ENCODE measurements at places on chromosomes 6 and 20.
A peak's percentile ranks its signal among the peaks of the same experiment; 100 is the strongest.

DNA sequence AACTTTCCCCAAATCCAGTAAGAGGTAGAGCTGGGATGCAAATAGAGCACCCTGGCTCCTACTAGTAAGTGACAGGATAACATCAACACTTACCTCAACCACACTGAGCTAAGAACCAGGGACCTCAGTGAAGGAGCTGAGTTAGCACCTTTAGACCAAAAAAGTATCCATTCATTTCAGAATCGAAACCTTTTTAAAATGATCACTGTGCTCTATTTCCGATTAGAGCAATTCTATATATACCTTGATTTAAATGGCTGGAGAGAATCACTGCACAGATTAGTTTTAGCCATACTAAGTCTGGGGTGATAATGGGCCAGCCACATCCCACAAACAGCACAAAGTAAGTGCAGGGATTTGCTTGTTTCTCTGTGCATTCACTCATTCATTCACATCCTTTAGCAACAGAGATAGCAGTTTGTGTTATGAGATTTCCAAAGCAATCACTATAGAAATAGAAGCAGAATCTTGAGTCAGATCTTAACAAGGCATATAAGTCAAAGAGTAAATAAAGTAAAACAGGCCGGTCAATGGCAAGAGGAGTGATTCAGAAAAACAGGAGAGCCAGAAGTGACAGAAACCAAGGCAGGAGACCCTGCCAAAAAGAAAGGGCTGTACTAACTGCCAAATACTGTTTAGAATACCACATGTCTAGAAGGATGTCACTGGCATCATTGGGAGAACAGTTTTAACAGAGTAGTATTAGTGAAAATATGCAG is 136.3 kb downstream of the KIF13A start:
- peaks cover 26% of the 10 kb centered on the region for H3K4me1 ChIP-seq
- no peaks in the 10 kb centered on the region for H3K27me3 ChIP-seq
- H3K36me3 ChIP-seq: no peaks in the 10 kb centered on the region
- peak overlapping the region; percentile 17 for H3K27ac ChIP-seq
- DNase-seq: no peak
- H3K4me3 ChIP-seq: no peak overlapping the region

DNA sequence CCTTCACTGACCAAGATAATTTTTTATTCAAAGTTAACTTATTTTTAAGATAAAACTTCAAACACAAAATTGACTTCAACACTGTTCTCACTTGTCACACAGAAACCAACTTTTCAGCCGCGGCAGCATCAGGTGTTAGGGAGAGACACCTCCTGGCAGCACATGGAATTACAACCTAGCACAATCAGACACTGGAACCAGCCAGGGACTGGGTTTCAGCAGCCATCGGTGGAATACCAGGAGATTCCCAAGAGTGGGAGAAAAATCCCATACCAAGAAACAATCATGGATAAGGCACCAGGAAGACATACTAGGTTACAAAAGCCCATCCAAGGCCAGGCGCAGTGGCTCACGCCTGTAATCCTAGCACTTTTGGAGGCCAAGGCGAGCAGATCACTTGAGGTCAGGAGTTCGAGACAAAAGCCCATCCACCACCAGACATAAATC is 70.0 kb downstream of the SNX5 start:
- no peaks in the 10 kb centered on the region for H3K27me3 ChIP-seq
- peaks cover 34% of the 10 kb centered on the region for H3K4me1 ChIP-seq
- H3K4me3 ChIP-seq: no peak overlapping the region
- no peaks in the 10 kb centered on the region for H3K36me3 ChIP-seq
- DNase-seq: no peak
- no peak overlapping the region for H3K27ac ChIP-seq

DNA sequence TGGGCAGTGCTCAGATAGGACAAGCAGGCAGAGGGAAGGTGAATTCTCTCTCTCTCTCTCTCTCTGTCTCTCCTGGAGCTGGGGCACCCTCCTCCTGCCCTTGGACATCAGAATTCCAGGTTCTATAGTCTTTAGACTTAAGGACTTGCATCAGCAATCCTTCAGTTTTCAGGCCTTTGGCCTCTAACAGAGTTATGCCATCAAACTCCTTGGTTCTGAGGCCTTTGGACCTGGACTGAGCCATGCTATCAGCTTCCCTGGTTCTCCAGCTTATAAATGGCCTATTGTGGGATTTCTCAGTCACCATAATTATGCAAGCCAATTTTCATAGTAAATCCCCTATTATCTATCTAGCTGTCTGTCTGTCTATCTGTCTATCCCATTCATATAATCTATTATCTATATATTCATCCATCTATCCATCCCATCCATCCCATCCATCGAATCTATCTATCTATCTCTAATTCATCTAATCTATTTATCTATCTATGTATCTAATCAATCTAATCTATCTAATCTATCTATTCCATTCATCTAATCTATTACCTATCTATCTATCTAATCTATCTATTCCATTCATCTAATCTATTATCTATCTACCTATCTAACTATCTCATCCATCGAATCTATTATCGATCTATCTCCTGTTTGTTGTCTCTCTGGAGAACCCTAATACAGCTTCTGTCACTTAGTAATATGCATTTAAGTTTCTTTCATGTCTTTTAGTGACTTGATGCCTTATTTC is 48.2 kb upstream of the HIVEP1 start:
- no peak overlapping the region for H3K27ac ChIP-seq
- no peaks in the 10 kb centered on the region for H3K27me3 ChIP-seq
- peaks cover 7% of the 10 kb centered on the region for H3K4me1 ChIP-seq
- no peaks in the 10 kb centered on the region for H3K36me3 ChIP-seq
- DNase-seq: no peak
- no peak overlapping the region for H3K4me3 ChIP-seq

GRCh38 chr6:158660333-158660754 is 10.5 kb downstream of the SYTL3 start:
- peaks cover 34% of the 10 kb centered on the region for H3K4me1 ChIP-seq
- H3K27ac ChIP-seq: no peak overlapping the region
- H3K4me3 ChIP-seq: no peak overlapping the region
- H3K36me3 ChIP-seq: no peaks in the 10 kb centered on the region

GRCh38 chr20:17504898-17505635 is 26.1 kb downstream of the BFSP1 start:
- no peak for DNase-seq
- H3K27ac ChIP-seq: peak overlapping the region; percentile 50
- H3K36me3 ChIP-seq: no peaks in the 10 kb centered on the region
- H3K27me3 ChIP-seq: no peaks in the 10 kb centered on the region

DNA sequence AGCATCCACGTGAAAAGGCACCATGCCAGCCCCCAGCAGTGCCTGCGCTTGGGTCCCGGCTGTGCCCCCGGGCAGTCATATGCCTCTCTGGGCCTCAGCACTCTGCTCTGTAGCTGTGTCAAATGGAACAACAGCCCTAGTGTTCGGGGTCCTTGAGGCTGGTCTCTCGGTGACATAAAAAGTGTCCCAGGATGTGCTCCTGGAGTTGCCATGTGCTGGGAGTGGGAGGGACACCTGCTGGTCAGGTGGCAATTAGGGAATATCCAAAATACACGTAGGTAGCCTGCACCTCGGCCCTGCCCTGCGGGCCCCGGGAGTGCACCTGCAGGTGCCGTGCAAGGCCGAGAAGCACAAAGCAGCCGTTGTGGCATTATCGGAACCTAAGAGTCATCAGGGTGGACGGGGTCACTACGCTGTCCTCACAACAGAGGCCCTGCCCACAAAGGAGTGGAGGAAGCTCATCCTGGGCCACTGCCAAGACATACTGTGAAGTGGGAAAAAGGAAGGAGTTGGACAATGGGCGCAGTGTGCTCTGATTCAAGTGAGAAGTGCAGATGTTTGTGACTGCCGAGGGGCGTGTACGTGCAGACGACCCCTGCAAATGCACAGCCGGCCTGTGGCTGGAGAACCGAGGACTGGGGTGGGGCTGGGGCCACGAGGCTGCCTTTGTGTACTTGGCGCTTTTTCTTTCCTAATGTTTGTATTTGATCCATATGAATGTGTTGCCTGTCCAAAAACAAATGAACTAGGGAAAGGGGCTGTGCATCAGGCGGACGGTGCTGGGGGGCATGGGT is 24.6 kb downstream of the SLCO4A1 start:
- H3K4me3 ChIP-seq: no peak overlapping the region
- no peak for DNase-seq
- no peaks in the 10 kb centered on the region for H3K27me3 ChIP-seq
- no peak overlapping the region for H3K27ac ChIP-seq
- H3K4me1 ChIP-seq: peaks cover 36% of the 10 kb centered on the region

- no peaks in the 10 kb centered on the region for H3K36me3 ChIP-seq
- H3K27me3 ChIP-seq: no peaks in the 10 kb centered on the region
- no peak overlapping the region for H3K27ac ChIP-seq
- H3K4me1 ChIP-seq: peaks cover 24% of the 10 kb centered on the region
Observed at GRCh38 chr6:144152334-144152900, 2.1 kb downstream of the STX11 start.

- DNase-seq: no peak
- H3K4me3 ChIP-seq: no peak overlapping the region
- no peaks in the 10 kb centered on the region for H3K36me3 ChIP-seq
- H3K4me1 ChIP-seq: peaks cover 5% of the 10 kb centered on the region
- H3K27ac ChIP-seq: peak overlapping the region; percentile 57
Observed at GRCh38 chr6:168692193-168692914, 251.4 kb downstream of the SMOC2 start.

- peaks cover 38% of the 10 kb centered on the region for H3K4me1 ChIP-seq
- H3K36me3 ChIP-seq: no peaks in the 10 kb centered on the region
- peak overlapping the region; percentile 65 for H3K4me3 ChIP-seq
- no peak overlapping the region for H3K27ac ChIP-seq
Observed at GRCh38 chr6:136921381-136921935, 643 bp upstream of the SLC35D3 start.

- H3K27ac ChIP-seq: no peak overlapping the region
- H3K36me3 ChIP-seq: no peaks in the 10 kb centered on the region
- H3K4me1 ChIP-seq: no peaks in the 10 kb centered on the region
Observed at GRCh38 chr20:40582531-40582930, 106.5 kb downstream of the MAFB start.

GRCh38 chr6:119541132-119541905 is 191.8 kb upstream of the MAN1A1 start:
- peak overlapping the region; percentile 69 for H3K27ac ChIP-seq
- H3K27me3 ChIP-seq: no peaks in the 10 kb centered on the region
- no peaks in the 10 kb centered on the region for H3K36me3 ChIP-seq

- no peak for DNase-seq
- no peaks in the 10 kb centered on the region for H3K36me3 ChIP-seq
- H3K4me3 ChIP-seq: no peak overlapping the region
- no peaks in the 10 kb centered on the region for H3K27me3 ChIP-seq
- H3K4me1 ChIP-seq: no peaks in the 10 kb centered on the region
- no peak overlapping the region for H3K27ac ChIP-seq
Observed at GRCh38 chr6:87909849-87910248, 137.8 kb upstream of the SPACA1 start.

DNA sequence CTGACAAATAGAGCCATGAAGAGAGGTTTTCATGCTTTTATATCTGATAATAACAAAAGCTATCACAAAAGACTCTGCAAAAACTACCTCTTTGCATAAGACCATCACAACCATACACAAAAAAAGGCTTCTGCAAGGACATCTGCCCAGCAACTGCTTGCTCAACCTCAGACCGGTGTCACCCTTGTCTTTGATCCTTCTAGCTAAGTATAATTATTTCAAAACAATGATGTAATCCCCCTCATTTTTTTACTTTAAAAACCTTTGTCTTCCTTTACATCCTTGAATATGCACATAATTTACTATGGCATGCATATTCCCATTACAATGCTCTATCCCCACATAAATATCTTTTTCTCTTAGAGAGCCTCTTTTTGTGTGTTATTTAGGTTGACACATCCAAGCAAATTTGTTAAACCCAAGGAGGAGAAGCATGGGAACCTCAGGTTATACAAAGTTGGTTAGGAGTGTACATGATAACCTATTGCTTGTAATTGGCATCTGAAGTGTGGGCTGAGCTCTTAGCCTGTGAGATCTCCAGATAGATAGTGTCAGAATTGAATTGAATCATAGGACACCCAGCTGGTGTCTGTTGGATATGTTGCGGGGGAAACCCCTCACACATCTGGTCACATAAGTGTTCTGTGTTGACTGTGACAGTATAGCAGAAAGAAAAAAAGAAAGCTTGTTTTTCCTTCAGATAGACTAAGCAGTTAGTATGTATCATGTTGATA is 20.7 kb upstream of the CGA start:
- DNase-seq: no peak
- no peak overlapping the region for H3K27ac ChIP-seq
- no peaks in the 10 kb centered on the region for H3K27me3 ChIP-seq
- H3K4me1 ChIP-seq: no peaks in the 10 kb centered on the region
- H3K4me3 ChIP-seq: no peak overlapping the region
- H3K36me3 ChIP-seq: no peaks in the 10 kb centered on the region

- no peak overlapping the region for H3K27ac ChIP-seq
- H3K4me1 ChIP-seq: peaks cover 8% of the 10 kb centered on the region
- peaks cover 29% of the 10 kb centered on the region for H3K36me3 ChIP-seq
- no peak for DNase-seq
Observed at GRCh38 chr6:12138936-12139335, 126.8 kb downstream of the HIVEP1 start.

- H3K4me3 ChIP-seq: no peak overlapping the region
- no peak for DNase-seq
- no peaks in the 10 kb centered on the region for H3K27me3 ChIP-seq
- peaks cover 22% of the 10 kb centered on the region for H3K36me3 ChIP-seq
Observed at GRCh38 chr6:84197708-84198107, 29.7 kb downstream of the CEP162 start.
